ENCODE measurements at places on chromosomes 2 and 18.

DNA sequence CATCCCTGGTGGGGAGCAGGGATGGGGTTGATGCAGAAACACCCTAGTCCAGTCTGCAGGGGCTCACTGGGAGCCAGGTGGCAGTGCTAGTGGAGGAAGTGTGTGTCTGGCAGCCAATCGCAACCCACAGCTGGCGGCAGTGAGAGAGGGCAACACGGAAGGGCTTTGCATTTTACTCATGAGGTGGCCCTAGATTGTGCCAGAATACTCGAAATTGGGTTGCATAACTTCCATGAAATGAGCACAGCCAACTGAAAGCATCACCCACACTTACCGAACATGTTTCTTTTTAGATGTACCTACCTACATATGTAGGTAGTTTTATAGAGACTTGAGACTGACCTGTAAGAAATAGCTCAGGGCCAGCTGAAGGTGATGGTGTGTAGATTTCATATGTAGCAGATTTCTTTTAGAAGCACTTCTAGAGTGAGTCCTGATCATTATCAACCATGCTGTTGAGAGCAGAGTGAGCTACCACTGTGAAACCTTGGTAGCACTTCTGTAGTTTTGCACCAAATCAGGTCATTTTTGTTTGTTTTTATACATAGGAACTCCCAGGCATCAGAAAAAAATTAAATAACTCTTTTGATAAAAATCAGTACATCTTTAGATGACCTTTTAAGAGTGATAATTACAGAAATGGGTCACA is 13.0 kb downstream of the IL18R1 start:
- no peak for DNase-seq

- DNase-seq = no peak
These were observed 53.0 kb upstream of the ATP8B1 start for GRCh38 chr18:57856128-57856527.

DNA sequence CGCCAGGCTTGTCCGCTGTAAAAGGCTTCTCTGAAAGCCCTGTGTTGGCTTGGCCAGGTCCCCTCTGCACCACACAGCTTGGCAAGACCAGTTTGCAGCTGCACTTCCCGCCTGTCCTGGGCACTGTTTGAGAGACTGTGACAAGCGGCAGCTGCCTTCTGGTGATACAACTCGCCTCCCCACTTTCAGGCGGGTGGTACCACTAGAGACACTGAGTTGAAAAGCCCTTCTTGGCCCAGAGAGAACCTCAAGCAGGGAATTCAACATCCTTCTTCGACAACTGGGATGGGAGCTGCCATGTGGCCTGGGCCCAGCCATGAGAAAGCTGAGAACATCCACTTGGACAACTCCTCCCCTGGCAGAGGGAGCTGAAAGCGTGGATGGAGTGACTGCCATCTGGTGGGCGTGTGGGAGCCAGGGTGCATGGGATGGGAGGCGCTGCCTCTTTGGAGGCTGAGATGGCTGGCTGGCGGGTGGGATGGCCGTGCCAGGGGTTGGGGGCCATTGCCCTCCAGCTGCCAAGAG is 125.5 kb upstream of the REV1 start:
- DNase-seq = no peak

DNA sequence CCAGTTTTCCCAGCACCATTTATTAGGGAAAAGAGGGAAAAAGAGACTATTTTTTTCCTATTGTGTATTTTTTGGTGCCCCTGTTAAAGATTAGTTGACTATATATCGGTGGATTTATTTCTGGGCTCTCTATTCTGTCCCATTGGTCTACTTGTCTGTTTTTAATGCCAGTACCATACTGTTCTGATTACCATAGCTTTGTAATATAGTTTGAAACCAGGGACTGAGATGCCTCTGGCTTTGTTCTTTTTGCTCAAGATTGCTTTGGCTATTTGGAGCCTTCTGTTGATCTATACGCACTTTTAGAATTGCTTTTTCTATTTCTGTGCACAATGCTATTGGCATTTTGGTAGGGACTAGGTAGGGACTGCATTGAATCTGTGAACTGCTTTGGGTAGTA is 151.7 kb downstream of the ADCYAP1 start:
- no peak for DNase-seq

DNA sequence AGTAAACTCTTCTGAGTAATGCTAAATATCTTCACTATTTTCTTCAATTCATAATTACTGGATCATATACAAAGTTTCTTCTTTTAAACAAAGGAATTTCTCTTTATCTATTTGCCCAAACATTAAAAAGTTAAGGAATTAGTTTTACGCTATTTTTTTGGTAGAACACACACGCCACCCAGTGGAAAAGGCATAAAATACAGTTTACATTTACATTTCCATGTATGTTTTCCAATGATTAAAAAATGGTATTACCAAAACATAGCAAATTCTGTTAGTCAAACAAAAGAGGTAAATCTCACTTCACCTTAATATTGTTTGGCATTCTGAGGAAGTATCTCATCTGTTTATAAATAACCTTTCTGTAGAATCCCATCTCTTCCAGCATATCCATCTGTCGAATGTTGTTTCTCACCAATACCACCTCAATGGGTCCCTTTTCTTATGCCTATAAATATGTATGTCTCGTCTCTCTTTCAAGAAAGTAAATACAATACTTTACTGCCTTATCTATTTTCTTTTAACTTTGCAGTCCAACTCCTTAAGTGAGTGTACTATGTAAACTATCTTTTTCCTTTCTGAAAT is 7.2 kb downstream of the BOLL start:
- no peak for DNase-seq

DNA sequence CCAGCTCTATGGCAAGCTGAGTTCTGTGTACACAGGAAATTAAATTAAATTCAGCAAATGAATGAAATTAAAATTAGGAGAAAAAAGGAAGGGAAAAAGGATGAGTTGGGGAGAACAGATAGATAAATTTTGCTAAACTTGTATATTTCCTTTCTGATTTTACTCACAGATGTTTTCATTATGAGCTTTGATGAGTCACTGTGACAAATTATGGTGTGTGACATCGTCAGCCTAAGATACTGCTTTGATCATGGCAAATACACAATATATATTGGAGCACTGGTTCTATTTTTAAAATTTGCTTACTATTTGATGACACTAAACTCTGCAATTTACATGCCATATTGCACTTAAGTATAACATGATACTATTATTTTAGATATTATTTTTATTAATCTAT is 464.6 kb upstream of the SPHKAP start:
- no peak for DNase-seq

- no peak for DNase-seq
These were observed 7.8 kb upstream of the IL1R2 start for GRCh38 chr2:101983928-101984327.

DNA sequence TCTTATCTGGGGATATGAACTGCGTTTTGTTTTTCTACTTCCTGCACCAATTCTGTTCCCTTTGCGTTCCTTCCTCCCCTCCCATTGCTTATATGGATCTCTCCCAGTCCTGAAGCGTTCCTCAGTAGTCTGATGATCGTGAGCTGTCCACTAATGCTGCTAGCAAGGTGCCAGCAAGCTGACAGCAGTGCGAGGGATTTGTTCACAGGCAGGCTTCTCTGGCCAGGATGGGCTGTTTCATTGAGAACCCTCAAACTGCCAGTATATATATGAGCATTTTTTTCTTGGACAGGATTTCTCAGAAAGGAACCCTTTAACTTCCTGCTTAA is 40.1 kb downstream of the GTF3C3 start:
- no peak for DNase-seq

GRCh38 chr2:120423167-120423943 is 77.4 kb downstream of the INHBB start:
- DNase-seq = no peak

GRCh38 chr18:56541793-56542192 is 96.6 kb downstream of the TXNL1 start:
- no peak for DNase-seq

- DNase-seq = no peak
These were observed 888 bp upstream of the TWSG1 start for GRCh38 chr18:9333441-9334328.

GRCh38 chr18:8139891-8140406 is 469.3 kb upstream of the RAB12 start:
- no peak for DNase-seq

- DNase-seq = no peak
These were observed 99.5 kb downstream of the RBMS1 start for GRCh38 chr2:160394153-160394552.

GRCh38 chr2:33607905-33608304 is 8.8 kb upstream of the FAM98A start:
- DNase-seq = no peak

GRCh38 chr2:216578325-216578724 is 54.9 kb upstream of the IGFBP2 start:
- DNase-seq = no peak

DNA sequence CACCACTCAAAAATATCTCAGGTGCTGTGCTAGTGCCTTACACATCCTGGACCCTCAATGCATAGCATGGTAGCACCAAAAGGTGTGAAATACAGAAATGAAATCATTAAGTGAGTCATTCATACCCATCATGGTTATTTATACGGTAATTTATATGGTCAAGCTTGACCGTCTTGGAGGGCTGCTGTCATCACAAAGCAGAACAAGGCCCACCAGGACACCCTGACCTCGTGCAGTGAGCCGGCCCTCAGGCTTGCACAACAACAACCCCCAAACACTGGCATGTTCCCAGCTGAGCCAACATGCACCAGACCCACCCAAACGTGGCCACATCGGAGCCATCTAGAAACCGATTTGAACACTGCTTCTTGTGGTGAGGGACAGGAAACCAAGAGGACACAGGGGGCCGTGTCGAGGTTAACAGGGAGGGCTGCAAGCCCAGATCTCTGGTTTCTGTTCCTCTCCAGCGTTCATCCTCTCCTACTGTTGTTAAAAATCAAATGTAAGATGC is 378.5 kb upstream of the ID2 start:
- no peak for DNase-seq

DNA sequence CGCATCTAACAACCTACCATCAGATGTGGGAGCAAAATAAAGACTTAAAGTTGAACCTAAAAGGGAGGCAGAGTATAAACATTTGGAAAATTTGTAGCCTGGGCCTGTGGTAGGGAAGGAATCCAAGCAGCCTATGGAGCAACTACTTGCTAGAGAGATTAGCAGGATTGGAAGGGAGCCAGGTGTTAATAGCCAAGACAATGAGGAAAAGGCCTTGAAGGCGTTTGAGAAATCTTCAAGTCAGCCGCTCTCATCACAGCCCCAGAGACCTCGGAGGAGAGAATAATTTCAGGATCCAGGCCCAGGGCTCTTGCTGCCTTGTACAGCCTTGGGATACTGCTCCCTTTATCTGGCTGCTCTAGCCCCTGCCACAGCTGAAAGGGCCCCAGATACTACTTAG is 219.7 kb downstream of the THSD7B start:
- no peak for DNase-seq

- DNase-seq = no peak
These were observed 81.5 kb upstream of the LDLRAD4 start for GRCh38 chr18:13136904-13137669.

GRCh38 chr2:53484531-53484930 is 283.1 kb upstream of the CHAC2 start:
- DNase-seq = no peak

GRCh38 chr2:67663776-67664175 is 266.6 kb downstream of the ETAA1 start:
- no peak for DNase-seq
